Endothelial cell of umbilical vein (primary cell): ENCODE measurements at places on chromosomes 11 and 22.

DNA sequence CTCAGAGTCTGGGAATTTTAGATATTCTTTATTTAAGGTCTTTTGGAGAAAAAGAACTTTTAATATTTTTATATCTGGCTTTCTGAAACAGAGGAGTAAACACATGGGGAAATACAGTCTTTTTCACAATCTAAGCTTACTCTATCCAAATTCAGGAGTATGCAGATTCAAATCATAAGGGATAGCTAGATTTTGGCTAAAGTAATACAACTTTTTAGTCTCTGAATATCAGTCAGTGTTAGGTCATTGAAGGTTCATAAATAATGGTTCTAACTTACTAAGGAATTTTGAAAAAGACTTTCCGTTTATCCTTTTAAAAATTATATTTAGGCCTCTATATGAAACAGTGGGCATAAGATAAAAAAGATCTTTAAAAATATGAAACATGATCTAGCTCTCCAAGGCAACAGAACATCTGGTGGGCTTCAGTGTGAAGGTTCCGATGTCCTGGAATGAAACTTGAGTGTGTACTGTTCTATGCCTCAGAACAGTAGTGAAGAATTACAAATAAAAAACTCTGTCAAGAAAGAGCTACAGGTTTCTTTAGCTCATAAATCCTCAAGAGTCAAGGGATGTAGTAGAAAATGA is 165.2 kb upstream of the PDGFD start:
- DNase-seq, result no peak

GRCh38 chr11:116729501-116730240 is 43.1 kb downstream of the BUD13 start:
- DNase-seq, result no peak

DNA sequence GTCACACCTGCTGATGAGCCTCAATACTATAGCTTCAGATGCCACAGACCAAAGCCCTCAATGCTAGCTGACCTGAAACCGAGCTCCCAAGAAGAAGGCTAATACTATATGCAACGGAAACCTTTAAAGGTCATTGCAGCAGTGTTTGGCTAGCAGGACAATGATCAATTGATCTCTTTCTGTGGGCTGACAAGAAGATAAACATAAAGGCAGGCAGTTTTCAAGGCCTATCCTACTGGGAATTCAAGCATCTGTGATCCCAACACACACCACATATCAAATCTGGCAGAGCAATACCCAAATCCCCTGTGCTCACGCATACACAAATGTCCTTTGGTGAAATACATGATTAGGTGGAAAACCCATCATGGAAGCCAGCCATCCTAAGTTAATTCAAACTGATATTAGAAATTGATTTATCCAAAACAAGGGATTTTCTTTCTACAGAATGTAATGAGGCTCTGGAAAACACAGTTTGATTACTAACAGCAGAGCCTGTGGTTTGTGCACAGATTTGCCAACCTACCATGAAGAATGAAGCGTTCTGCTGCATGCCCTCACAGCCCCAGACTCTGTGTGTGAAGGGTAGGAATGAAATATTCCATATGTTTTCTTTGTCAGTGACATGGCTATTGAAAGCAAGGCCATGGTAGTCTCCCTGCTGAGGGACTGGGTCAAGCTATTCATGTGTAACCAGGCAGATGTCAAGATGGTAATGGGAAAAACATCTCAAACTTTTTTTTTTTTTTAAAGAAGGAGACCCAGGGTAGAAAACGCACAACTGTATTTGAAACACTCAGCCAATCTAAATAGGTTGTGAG is 12.2 kb downstream of the LGR4 start:
- no peak for DNase-seq

DNA sequence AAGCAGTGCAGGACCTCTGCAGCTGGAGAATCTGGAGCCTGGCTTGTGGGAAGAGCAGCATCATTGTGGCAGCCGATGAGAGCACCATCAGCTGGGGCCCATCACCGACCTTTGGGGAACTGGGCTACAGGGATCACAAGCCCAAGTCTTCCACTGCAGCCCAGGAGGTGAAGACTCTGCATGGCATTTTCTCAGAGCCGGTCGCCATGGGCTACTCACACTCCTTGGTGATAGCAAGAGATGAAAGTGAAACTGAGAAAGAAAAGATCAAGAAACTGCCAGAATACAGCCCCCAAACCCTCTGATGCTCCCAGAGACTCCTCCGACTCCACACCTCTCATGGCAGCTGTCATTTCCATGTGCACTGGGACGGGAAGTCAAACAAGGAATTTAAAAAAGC is 35.6 kb downstream of the ASRGL1 start:
- no peak for DNase-seq

GRCh38 chr11:58493676-58494075 is 14.2 kb downstream of the OR5B21 start:
- no peak for DNase-seq

GRCh38 chr11:79189601-79190000 is 251.2 kb downstream of the TENM4 start:
- DNase-seq, result no peak

- no peak for DNase-seq
These were observed 16.5 kb downstream of the TBRG1 start for GRCh38 chr11:124639186-124639585.

- DNase-seq, result no peak
These were observed 21.7 kb downstream of the SELENOO start for GRCh38 chr22:50222508-50222907.

DNA sequence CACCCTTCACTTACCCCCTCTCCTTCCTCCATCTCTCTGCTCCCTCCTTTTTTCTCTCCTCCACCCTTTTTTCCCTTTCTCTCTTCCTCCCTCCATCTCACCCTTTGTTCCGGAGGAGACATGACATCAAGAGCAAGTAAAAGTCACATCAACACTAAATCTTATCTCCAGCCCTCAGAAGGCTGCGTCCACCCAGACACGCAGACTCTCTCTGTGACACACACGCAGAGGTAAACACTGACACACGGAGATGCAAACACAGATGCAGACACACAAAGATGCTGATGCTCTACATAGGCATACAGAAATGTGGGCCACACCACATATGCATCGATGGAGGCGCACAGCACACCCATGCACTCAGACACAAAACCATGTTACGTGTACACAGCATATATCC is 27.0 kb downstream of the NRXN2 start:
- DNase-seq, result no peak

DNA sequence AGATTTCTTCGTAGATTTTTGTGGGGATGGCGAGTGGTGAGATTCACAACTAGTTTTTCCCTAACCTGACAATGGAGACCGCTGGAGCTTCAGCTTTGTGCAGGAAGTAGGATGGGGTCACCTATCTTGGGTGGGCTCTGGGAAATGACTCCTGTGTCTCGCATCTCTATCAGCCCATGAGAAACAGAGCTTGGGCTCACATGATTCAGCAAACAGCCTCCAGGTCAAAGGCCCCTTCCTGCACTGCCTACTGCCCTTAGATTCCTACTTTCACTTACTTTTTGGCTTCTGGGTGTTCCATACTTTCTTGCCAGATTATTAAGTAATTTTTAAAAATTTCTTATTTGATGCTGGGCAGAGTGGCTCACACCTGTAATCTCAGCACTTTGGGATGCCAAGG is 26.3 kb downstream of the C11orf96 start:
- no peak for DNase-seq

GRCh38 chr22:50041361-50042065 is 16.6 kb downstream of the TTLL8 start:
- no peak for DNase-seq

- no peak for DNase-seq
These were observed 2.4 kb upstream of the ZP1 start for GRCh38 chr11:60864856-60865513.

- no peak for DNase-seq
These were observed 590 bp upstream of the IFITM10 start for GRCh38 chr11:1750840-1751530.

- no peak for DNase-seq
These were observed 5.7 kb downstream of the PPARA start for GRCh38 chr22:46156031-46156430.

DNA sequence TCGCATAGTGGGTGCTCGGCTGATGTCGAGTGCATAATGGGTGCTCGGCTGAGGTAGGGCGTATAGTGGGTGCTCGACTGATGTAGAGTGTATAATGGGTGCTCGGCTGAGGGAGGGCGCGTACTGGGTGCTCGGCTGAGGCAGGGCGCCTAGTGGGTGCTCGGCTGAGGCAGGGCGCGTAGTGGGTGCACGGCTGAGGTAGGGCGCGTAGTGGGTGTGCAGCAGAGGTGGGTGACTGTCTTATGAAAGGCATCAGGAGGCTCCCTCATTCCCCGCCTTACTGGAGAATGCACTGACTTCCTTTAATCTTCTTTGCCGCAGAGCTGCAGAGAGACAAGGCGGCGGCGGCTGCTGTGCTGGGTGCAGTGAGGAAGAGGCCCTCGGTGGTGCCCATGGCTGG is 33.8 kb downstream of the ARHGAP8 start:
- DNase-seq, result no peak

GRCh38 chr22:43185860-43186261 is 1.1 kb downstream of the TTLL12 start:
- peak; percentile 45 for DNase-seq

GRCh38 chr11:72405009-72405408 is 29.3 kb downstream of the CLPB start:
- DNase-seq, result no peak

GRCh38 chr11:77724636-77725035 is 87.0 kb upstream of the CLNS1A start:
- DNase-seq, result no peak

GRCh38 chr11:62340269-62340901 is 3.1 kb downstream of the ASRGL1 start:
- peak; percentile 76 for DNase-seq

DNA sequence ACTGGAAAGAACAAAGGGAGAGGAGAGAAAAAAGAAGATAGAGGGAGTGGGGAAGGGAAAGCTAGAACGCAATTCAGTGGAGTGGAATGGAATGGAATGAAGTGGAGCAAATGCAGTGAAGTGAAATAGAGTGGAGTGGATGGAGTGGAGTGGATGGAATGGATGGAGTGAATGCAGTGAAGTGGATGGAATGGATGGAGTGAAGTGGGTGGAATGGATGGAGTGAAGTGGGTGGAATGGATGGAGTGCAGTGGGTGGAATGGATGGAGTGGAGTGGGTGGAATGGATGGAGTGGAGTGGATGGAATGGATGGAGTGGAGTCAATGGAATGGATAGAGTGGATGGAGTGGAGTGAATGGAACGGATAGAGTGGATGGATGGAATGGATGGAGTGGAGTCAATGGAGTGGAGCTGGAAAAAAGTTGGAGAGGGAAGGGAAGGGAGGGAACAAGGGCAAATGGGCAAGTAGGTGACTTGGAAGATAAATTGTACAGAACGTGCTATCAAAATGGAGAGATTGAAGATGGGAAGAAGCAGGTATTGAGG is 13.9 kb downstream of the IFITM10 start:
- DNase-seq, result no peak

GRCh38 chr11:104332110-104332509 is 168.2 kb upstream of the PDGFD start:
- peak; percentile 9 for DNase-seq

- peak; percentile 44 for DNase-seq
These were observed 13.6 kb upstream of the CDC42EP1 start for GRCh38 chr22:37546437-37547250.

GRCh38 chr11:86251345-86251744 is 6.8 kb downstream of the EED start:
- no peak for DNase-seq

GRCh38 chr11:17161515-17161914 is 46.3 kb downstream of the PIK3C2A start:
- peak; percentile 67 for DNase-seq

DNA sequence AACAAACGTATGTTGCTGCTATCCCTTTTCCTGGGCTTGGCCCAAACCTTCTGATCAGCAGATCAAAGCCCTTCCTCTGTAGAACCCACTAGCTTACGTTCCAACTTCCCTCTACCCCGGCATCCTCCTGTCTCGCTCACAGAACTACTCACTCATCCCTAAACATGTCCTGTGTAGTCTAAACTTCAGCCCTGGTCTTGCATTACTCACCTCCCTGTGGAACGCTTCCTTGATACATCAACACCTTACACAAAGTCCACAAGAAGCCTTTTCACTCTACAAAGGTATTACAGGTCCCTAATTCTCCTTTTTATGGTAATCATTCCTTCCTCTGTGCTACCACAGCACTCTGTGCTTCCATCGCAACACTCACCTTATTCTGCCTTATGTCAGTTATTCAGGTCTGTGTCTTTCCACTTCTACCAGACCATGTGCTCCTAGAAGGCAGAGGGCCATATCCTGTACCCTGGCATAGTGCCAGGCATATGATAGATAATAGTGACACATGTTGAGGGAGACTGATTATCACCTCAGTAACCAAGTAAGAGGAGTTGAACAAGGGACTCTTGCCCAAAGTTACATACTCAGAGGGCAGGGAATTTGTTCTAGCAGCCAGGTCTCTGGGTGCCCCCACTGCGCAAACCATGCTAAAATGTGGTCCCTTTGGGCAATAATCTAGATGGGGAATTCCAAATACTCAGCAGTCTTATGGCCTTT is 41.6 kb downstream of the USP35 start:
- DNase-seq, result no peak

DNA sequence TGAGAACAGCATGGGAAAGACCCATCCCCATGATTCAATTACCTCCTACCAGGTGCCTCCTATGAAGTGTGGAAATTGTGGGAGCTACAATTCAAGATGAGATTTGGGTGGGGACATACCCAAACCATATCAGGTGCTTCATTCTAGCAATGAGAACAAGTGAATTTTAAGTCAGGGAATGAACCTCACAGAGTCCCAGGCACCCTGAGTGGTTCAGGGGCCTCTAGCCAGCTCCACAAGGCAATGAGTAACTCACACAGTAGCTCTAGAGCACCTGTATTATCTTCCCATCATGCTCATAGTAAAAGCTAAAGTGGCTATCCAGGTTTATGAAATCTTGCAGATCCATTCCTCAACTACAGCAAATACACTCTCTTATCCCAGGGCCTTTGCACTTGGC is 13.1 kb upstream of the ACCSL start:
- no peak for DNase-seq

GRCh38 chr11:134599299-134599771 is 187.3 kb upstream of the B3GAT1 start:
- no peak for DNase-seq

DNA sequence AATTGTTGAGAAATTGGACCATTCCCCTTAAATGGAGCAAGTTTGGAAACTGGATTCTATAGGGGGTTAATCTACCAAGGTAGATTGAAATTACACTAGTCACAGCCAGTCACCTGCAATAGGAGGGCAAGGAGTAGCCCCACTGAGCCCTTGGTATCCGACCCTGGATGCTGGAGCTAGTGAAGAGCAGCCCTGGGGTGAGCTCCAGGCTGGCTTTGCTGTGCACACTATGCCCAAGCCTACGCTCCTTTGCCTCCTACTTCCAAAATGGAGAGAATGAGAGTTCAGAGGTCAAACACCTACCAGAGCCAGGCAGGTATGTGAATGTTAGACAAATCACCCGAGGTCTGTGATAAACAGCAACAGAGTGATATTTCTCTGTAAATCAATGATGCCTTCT is 23.7 kb downstream of the SNU13 start:
- DNase-seq, result no peak
